Karpas-422 (cell line): ENCODE measurements at places on chromosomes 4 and X. TPM values are rescaled to one million over a fixed set of nuclear protein-coding genes. Genes with fewer than 3 reads are reported as not detected.

- no peaks in the 10 kb centered on the region for H3K4me1 ChIP-seq
- H3K4me3 ChIP-seq, result no peak overlapping the region
- no peak overlapping the region for H3K27ac ChIP-seq
- no peaks in the 10 kb centered on the region for H3K27me3 ChIP-seq
- H3K36me3 ChIP-seq, result no peaks in the 10 kb centered on the region
Observed at GRCh38 chr4:77538144-77538543, 67.5 kb upstream of the CXCL13 start.

DNA sequence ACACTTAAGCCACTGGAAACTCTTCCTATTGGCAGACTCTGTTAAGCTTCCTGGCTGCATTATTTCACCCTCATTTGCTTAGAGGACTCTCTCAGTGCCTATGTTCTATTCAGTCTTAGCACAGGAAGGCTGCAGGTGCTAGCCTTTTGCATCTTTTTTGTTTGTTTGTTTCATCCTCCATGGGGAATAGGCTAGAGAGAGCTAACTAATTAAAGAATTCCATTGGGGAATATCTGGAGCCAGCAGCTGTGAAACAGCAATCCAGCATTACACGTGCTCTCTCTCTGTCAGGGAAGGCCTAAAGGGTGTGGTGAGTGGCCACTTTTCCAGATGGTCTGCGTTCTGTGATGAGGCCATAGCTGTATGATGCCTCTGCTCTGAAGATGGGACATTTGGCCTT, 633.6 kb downstream of the SPRY1 start:
- H3K4me3 ChIP-seq, result no peak overlapping the region
- no peak for DNase-seq
- no peaks in the 10 kb centered on the region for H3K36me3 ChIP-seq
- no peaks in the 10 kb centered on the region for H3K4me1 ChIP-seq
- no peak overlapping the region for H3K27ac ChIP-seq

GRCh38 chr4:45119376-45119775, 393.0 kb upstream of the GNPDA2 start:
- H3K27ac ChIP-seq, result no peak overlapping the region
- no peak overlapping the region for H3K4me3 ChIP-seq
- H3K27me3 ChIP-seq, result no peaks in the 10 kb centered on the region
- H3K36me3 ChIP-seq, result no peaks in the 10 kb centered on the region
- no peaks in the 10 kb centered on the region for H3K4me1 ChIP-seq
- no peak for DNase-seq

GRCh38 chr4:105306158-105306781, 159.6 kb downstream of the TET2 start:
- H3K4me1 ChIP-seq, result peaks cover 3% of the 10 kb centered on the region; the same call in 1 of the 2 replicates
- H3K27me3 ChIP-seq, result no peaks in the 10 kb centered on the region
- H3K36me3 ChIP-seq, result no peaks in the 10 kb centered on the region
- no peak for DNase-seq

The SLC2A9 gene
- 0.71 and 0.72 TPM in 2 replicates for total RNA-seq

DNA sequence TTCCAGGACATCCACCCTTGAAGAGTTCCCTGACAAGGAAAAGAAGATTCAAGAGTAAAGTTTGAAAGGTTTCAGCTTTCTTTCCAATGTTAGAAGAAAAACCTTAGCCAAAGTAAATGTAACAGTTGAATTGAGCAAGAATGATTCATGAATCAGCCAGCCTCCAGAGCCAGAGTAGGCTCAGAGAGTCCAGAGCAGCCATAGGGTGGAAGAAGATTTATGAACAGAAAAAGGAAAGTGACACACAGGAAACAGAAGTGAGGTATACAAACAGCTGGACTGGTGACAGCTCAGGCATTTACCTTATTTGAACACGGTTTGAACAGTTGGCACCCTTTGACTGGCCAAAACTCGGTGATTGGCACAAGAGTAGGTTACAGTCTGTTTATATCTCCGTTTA, 63.2 kb downstream of the QDPR start:
- no peaks in the 10 kb centered on the region for H3K36me3 ChIP-seq
- H3K4me1 ChIP-seq, result no peaks in the 10 kb centered on the region
- no peak overlapping the region for H3K27ac ChIP-seq
- no peaks in the 10 kb centered on the region for H3K27me3 ChIP-seq

- no peaks in the 10 kb centered on the region for H3K27me3 ChIP-seq
- H3K4me3 ChIP-seq, result no peak overlapping the region
- H3K4me1 ChIP-seq, result no peaks in the 10 kb centered on the region
- H3K27ac ChIP-seq, result no peak overlapping the region
- DNase-seq, result no peak
Observed at GRCh38 chrX:9865804-9866472, 79.7 kb downstream of the SHROOM2 start.

GRCh38 chr4:26786916-26787315, 73.7 kb upstream of the STIM2 start:
- DNase-seq, result peak; percentile 95
- peak overlapping the region; percentile 93 for H3K27ac ChIP-seq
- peaks cover 71% of the 10 kb centered on the region for H3K4me1 ChIP-seq
- no peaks in the 10 kb centered on the region for H3K36me3 ChIP-seq

- no peaks in the 10 kb centered on the region for H3K27me3 ChIP-seq
- DNase-seq, result peak; percentile 53
- H3K4me3 ChIP-seq, result no peak overlapping the region
- H3K36me3 ChIP-seq, result peaks cover 48% of the 10 kb centered on the region
- peak overlapping the region; percentile 54; the same call in 1 of the 2 replicates for H3K27ac ChIP-seq
- H3K4me1 ChIP-seq, result peaks cover 12% of the 10 kb centered on the region
Observed at GRCh38 chrX:14899607-14900006, 26.4 kb downstream of the MOSPD2 start.

DNA sequence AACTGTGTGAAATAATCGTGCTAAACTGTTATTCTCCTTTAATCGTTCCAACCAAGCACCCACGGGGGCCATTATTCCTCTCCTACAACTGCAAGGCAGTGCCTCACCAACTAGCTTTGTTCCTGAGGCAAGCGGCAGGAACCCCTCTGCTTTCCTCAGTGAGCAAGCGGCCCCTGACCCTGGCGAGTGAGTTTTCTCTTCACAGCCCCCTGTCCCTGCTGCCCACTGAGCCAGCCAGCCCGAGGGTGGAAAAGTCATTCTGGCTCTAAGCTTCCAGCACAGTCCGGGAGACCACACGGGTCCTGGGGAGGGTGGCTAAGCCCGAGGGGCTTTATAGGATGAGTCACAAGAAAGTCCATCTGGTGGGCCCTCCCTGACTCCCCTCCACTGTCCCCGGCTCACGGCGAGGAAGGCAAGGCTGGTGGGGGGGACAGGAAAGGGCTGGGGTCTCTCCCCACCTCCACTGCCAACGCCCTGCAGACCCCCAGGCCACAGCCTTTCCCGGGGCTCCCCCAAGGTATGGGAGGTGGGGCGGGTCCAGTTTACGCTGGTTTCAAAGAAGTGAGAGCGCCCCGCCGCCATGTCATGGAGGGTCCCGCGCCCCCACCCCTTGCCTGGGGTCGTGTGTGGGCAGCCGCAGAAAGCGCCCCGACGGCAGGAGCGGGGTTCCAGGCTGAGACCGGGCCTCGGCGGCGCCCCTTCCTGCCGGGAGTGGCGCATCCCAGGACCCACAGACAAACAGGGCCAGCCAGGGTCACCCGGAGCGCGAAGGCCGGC, 45.0 kb downstream of the CPLX1 start:
- no peak for DNase-seq
- no peaks in the 10 kb centered on the region for H3K27me3 ChIP-seq
- peaks cover 28% of the 10 kb centered on the region for H3K4me1 ChIP-seq
- peak overlapping the region; percentile 82 for H3K27ac ChIP-seq
- peak overlapping the region; percentile 100 for H3K4me3 ChIP-seq

GRCh38 chrX:110180928-110181310, 137.0 kb downstream of the AMMECR1 start:
- H3K27me3 ChIP-seq, result no peaks in the 10 kb centered on the region
- no peak overlapping the region for H3K4me3 ChIP-seq
- DNase-seq, result no peak
- no peaks in the 10 kb centered on the region for H3K4me1 ChIP-seq
- no peaks in the 10 kb centered on the region for H3K36me3 ChIP-seq

DNA sequence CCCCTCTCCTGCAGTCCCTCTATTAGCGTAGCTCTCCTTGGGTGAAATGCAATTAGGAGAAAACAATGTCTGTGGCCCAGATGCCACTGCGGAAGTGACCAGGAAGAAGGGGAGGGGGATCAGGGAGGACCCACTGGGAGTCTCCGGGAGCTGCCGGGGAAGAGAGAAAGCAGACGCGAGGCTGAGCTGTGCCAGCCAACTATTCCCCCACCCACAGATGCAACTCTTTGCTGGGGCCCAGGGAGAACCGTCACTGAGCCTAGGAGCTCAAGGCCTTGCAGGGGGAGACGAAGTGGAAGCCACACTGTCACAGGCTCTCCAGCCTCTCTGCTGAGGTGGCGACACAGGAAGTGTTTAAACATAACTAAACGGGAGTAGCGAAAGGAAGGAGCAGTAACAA, 149.2 kb downstream of the BCOR start:
- no peak overlapping the region for H3K4me3 ChIP-seq
- H3K27ac ChIP-seq, result no peak overlapping the region
- no peak for DNase-seq
- no peaks in the 10 kb centered on the region for H3K4me1 ChIP-seq
- H3K36me3 ChIP-seq, result no peaks in the 10 kb centered on the region

DNA sequence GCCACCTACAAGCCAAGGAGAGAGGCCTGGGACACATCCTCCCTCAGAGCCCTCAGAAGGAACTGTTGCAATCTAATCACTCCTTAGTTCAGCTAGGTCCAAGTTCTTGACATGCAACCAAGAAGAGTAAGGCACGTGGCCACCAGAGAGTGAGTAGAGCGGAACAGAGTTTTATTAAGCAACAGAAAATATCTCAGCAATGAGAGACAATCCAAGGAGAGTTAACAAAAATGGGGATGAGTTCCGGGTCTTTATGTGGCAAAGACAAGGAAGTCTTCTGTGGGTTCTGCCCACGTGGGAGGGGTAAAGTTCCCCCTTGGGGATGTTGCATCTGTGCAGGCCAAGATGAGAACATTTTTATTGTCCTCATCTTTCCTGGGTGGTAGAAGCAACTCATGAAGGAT, 38.5 kb upstream of the PROM1 start:
- DNase-seq, result no peak
- H3K4me1 ChIP-seq, result peaks cover 5% of the 10 kb centered on the region
- no peak overlapping the region for H3K27ac ChIP-seq
- H3K36me3 ChIP-seq, result no peaks in the 10 kb centered on the region
- H3K4me3 ChIP-seq, result no peak overlapping the region
- no peaks in the 10 kb centered on the region; the same call in 1 of the 2 replicates for H3K27me3 ChIP-seq

DNA sequence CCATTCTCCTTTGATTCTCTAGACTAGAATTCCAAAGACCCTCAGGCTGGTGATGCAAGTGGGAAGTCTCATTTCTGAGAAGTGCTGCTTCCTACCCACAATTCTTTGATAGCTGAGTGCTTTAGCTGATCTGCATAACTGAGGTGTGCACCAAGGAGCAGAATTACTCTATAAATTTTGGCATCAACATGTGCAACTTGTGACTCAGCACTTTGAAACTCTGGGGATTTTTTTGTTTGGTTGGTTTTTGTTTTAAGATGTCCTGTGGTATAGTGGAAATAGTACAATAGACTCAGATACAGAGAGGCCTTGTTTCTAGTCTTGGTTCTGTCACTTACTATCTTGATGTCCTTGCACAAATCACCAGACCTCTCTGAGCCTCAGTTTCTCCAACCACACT, 148.4 kb downstream of the AR start:
- no peak overlapping the region for H3K4me3 ChIP-seq
- H3K36me3 ChIP-seq, result no peaks in the 10 kb centered on the region
- no peaks in the 10 kb centered on the region for H3K4me1 ChIP-seq
- no peaks in the 10 kb centered on the region for H3K27me3 ChIP-seq

DNA sequence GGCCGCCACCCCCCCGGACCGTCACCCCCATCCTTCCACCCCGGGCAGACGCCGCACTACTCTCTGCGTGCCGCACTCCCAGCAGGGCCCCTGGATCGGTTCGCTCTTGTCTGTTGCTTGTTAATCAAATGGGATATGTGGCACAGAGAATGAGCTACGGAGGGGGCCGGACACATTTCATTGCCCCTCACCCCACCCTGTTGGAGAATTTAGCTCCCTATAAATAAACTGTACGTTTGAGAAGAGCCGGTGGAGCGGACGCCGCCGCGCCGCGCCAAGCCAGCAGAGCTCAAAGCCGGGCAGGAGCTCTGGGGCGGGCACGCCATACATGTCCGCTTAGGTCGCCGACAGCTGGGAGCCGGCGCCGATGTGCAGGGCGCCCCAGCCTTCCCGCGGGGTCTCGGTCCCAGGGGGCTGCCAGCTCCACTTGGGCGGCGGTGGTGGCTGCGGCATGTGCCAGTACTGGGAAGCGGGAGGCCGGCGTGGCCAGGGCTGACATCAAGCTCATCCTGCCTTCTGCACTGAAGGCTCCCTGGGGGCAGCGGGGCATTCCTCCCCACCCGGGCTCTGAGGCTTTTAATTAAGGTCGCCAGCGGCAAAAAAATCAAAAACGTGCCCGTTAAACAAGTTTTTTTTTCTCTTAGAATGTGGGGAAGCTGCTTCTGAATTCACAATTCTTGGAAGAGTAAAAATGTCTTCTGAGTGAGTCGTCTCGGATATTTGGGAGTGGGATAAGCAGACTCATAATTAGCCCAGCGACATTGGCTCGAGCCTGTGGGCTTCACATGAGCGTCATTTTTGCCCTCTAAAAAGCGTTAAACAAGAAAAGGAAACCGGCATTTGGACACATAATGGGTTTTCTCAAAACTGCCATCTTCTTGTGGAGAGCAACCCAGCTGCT, 1.1 kb upstream of the PCDH19 start:
- no peak for DNase-seq
- H3K27ac ChIP-seq, result no peak overlapping the region
- H3K27me3 ChIP-seq, result no peaks in the 10 kb centered on the region
- H3K4me3 ChIP-seq, result no peak overlapping the region
- no peaks in the 10 kb centered on the region for H3K4me1 ChIP-seq
- no peaks in the 10 kb centered on the region for H3K36me3 ChIP-seq

- no peaks in the 10 kb centered on the region for H3K27me3 ChIP-seq
- no peak overlapping the region for H3K27ac ChIP-seq
- H3K4me1 ChIP-seq, result no peaks in the 10 kb centered on the region
- no peak overlapping the region for H3K4me3 ChIP-seq
- DNase-seq, result no peak
Observed at GRCh38 chr4:40886931-40887763, 137.4 kb downstream of the NSUN7 start.

DNA sequence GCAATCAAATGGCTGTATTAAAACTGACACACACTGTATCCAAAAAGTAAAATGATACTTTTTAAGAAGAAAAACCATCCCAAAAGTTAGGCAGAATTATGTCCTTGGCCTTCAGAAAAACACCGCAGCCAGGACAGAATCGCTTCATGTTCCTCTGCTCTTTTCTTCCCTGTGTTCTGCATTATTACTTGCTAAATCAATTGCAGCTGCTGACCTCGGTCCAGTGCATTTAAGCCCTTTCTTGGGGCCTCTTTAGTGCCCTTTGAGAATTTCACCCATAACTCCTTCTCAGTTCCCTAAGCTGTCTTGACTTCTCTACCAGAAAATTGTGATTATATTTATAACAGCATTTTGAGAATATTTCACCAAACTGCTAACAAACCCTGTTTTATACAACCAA, 696.9 kb downstream of the PCDH7 start:
- no peak for DNase-seq
- no peak overlapping the region for H3K27ac ChIP-seq
- H3K4me3 ChIP-seq, result no peak overlapping the region
- H3K4me1 ChIP-seq, result no peaks in the 10 kb centered on the region
- H3K27me3 ChIP-seq, result no peaks in the 10 kb centered on the region

GRCh38 chr4:82624819-82625218, 63.0 kb upstream of the TMEM150C start:
- H3K27me3 ChIP-seq, result no peaks in the 10 kb centered on the region
- H3K36me3 ChIP-seq, result no peaks in the 10 kb centered on the region
- no peak overlapping the region for H3K4me3 ChIP-seq
- no peak overlapping the region for H3K27ac ChIP-seq
